ENCODE measurements at places on chromosomes 4 and X.

DNA sequence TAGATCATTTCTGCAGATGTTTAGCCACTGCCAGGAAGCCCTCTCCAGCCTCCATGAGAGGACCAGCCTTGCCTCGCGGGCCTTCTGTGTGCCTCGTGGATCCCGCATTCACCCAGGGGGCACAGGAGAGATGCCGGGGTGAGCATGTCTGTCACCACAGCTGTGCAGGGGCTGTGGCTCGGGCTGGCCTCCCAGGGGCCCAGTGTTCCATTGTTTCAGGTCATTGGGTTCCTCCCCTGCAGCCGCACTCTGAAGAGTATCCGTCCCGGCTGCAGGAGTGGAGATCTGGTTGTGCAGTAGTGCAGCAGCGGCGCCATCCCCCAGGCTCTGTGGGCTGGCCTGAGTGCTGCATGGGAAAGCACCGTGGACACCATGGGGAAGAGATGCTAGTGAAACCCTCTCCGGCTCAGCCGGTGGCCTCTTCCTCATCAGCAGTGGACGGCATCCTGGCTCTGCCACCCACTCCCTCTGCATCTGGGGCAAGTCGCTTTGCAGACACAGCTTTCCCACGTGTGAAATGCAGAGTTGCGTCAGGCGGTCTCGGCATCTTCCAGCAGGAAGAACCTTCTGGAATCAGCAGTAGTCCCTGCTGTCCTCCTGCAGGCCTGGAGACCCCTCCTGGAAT lies 29.1 kb downstream of the TBC1D14 start:
- no peak for DNase-seq

DNA sequence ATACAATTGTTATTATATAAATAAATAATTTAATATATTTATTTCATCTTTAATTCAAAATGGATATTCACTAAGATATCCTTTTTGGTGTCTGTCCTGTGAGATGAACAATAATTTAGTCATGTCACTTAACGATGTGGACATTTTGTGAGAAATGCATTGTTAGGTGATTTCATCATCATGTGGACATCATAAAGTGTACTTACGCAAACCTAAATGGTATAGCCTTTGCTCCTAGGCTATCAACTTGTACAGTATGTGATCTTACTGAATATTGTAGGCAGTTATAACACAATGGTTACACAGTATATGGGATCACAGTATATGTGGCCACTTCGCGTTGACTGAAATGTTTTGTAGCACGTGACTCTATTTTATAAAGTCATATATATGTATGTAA lies 20.2 kb upstream of the CHRNA9 start:
- DNase-seq = no peak

DNA sequence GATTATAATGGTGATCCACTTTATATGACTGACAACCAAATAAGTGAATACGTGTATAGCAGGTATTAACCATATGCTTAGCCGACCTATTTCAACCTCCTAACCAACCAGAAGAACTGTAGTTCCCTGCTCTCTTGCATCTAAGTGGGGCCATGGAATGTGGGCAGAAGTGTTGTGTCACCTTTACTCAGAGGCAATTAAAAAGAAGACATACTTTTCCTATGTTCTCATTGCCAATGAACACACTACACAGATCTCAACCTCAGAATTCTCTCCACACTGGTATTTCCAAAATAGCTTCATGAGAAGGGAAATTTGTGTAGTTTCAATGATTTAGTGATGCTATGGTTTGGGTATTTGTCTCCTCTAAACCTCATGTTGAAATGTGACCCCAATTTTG lies 3.2 kb upstream of the NFKB1 start:
- DNase-seq = no peak

- no peak for DNase-seq
Measured at GRCh38 chr4:73723928-73724327, 16.4 kb upstream of the CXCL8 start.

- no peak for DNase-seq
Measured at GRCh38 chr4:92339676-92340075, 35.9 kb downstream of the GRID2 start.

DNA sequence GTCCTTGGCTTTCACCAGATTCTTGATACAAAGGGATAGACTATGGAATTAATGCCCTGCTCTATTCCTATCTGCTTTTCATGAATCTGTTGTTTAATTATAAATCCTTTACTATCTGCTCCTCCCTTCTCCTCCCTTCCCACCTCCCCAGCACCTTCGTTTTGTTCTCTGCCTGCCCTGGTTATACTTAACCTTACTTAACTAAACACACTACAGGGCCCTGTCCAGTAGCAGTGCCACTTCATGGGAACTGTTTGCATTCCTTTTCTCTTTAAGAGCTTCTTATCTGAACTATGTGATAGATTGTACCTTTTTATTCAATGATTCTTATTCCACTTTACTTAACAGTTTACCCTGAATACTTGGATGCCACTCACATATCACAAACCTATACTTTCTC lies 830 bp downstream of the HOPX start:
- no peak for DNase-seq

GRCh38 chrX:35726176-35726575 lies 72.0 kb upstream of the MAGEB16 start:
- DNase-seq = no peak
